Activated B cell treated with CpG ODN at 0.5 μM for 24 hours (primary cell): ENCODE measurements at places on chromosomes 1 and 21. TPM values are rescaled to one million over a fixed set of nuclear protein-coding genes. Genes with fewer than 3 reads are reported as not detected.

Gene SPRR5
- total RNA-seq, result not detected in 2 replicates

DNA sequence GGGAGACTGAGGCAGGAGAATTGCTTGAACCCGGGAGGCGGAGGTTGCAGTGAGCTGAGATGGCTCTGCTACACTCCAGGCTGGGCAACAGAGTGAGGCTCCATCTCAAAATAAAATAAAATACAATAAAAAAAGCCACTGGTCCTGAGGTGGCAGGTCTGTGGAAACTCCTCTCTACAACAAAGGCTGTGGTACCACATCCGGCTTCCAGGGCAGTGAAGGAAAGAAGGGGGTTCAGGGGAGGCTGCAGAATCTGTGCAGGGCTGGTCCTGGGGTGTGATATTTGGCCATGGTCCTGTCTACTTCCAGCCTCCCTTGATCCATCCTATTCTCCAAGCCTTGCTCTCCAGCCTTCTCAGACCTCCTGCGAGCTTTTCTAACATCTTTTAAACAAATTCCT is 731 bp upstream of the ZNF683 start:
- no peaks in the 10 kb centered on the region for H3K27me3 ChIP-seq
- peaks cover 38% of the 10 kb centered on the region for H3K4me1 ChIP-seq
- no peak for DNase-seq
- no peak overlapping the region for H3K4me3 ChIP-seq

DNA sequence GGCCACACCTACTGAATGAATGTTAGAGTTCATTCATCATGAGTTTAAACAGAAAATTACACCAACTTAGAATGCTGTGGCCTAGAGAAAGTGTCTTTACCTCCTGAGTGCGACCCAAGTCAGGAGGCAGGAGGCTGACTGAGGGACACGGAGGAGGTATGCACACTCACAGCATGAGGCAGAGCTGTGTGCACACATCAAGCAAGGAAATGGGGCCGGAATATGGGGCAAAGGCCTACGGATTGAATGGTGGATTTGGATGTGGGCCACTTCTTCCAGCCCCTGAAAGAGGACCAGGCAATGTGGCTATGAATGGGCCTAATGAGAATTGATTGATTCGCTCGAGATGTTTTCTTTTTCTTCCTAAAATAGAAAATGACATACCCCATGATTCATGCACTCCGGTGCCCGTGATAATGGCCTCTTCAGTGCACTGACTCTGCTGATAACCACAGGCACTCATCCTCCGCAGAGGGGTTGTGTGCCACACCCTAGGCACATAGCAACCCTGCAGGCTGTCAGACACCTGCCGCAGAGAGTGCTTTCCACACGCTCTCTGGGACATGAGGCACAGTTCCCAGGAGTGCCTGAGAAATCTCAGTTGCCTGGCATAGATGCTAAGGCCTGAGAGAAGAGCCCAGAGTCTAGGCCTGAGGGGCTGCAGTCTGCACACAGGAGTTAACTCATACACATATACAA is 155.5 kb downstream of the GLUL start:
- H3K27me3 ChIP-seq, result peaks cover 10% of the 10 kb centered on the region
- peaks cover 6% of the 10 kb centered on the region for H3K4me1 ChIP-seq
- no peak for DNase-seq

Gene TFF2
- total RNA-seq, result not detected in 2 replicates

Gene TSACC
- total RNA-seq, result 0.44 TPM in 1 of 2 replicates, not detected in the other

Gene TENT5C
- total RNA-seq, result 56.2 and 59.3 TPM in 2 replicates

Gene TRIM45
- total RNA-seq, result 0.76 and 1.5 TPM in 2 replicates

GRCh38 chr1:180617774-180618395 is 13.9 kb upstream of the XPR1 start:
- H3K4me3 ChIP-seq, result no peak overlapping the region
- no peaks in the 10 kb centered on the region for H3K36me3 ChIP-seq
- no peaks in the 10 kb centered on the region for H3K4me1 ChIP-seq
- DNase-seq, result no peak

- H3K36me3 ChIP-seq, result peaks cover 8% of the 10 kb centered on the region
- H3K27ac ChIP-seq, result peak overlapping the region; percentile 15
- H3K27me3 ChIP-seq, result no peaks in the 10 kb centered on the region
- no peak overlapping the region for H3K4me3 ChIP-seq
- no peak for DNase-seq
Measured at GRCh38 chr1:8676072-8676471, 141.4 kb downstream of the RERE start.

DNA sequence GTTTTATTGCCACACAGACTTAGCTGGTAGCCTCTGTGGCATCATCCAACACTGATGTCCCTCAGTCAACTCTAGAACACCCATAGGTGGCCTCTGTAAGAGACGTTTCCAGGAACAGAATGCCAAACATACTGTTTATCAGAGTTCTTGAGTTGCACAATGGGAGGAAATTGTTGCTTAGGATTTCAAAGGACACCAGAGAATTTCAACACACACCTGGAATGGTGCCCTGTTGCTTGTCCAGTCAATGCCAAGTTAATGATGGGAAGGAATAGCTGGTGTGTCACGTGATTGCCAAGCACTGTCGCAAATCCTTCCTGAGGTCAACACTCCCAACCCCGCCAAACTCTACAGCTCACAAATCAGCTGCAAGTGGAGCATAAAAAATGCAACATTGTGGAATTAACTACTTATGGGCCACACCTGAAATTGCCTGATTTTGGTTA is 28.6 kb upstream of the DUSP23 start:
- no peaks in the 10 kb centered on the region for H3K36me3 ChIP-seq
- H3K4me1 ChIP-seq, result no peaks in the 10 kb centered on the region
- H3K27ac ChIP-seq, result no peak overlapping the region

GRCh38 chr21:42392731-42393442 is 3.0 kb downstream of the TMPRSS3 start:
- H3K27me3 ChIP-seq, result peaks cover 7% of the 10 kb centered on the region
- DNase-seq, result no peak
- H3K4me1 ChIP-seq, result peaks cover 35% of the 10 kb centered on the region
- peak overlapping the region; percentile 22 for H3K4me3 ChIP-seq

- no peak for DNase-seq
- H3K36me3 ChIP-seq, result peaks cover 7% of the 10 kb centered on the region
- no peak overlapping the region for H3K27ac ChIP-seq
- H3K4me3 ChIP-seq, result peak overlapping the region; percentile 38
- peaks cover 37% of the 10 kb centered on the region for H3K4me1 ChIP-seq
Measured at GRCh38 chr1:52727956-52728656, 1.9 kb downstream of the ZYG11B start.

DNA sequence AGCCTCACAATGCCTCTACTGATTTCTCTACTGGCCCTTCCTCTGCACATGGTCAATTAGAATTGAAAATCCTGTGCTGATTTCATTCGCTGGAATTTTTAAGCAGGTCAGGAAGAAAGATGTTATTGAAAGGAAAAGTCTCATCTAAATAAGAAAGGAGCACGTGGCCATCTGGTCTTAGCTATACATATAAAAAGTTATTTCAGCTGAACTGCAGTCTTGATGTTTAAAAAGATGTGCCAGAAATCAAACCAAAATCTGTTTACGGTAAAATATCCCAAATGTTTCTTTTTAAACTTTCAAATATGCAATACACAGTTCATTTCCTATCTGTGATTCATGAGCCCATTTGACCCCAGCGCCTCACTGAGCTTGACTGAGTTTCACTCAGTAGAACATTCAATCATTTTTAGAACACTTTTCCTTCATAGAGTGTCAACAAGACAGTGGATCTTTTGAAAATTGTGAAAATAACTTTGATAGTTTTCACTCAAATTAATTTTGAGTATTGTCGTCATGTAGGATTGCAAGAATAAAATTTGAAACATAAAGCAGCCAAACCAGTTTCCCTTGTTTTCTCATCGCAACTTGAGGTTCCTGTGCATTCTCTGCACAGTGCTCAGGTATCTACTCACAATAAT is 293.6 kb downstream of the PTPRC start:
- H3K4me1 ChIP-seq, result peaks cover 45% of the 10 kb centered on the region
- DNase-seq, result no peak
- H3K27ac ChIP-seq, result peak overlapping the region; percentile 72
- peaks cover 3% of the 10 kb centered on the region for H3K36me3 ChIP-seq
- peaks cover 2% of the 10 kb centered on the region for H3K27me3 ChIP-seq

Gene ANGEL2
- total RNA-seq, result 54.1 and 63.3 TPM in 2 replicates

GRCh38 chr1:177934927-177935326 is 34.9 kb downstream of the SEC16B start:
- DNase-seq, result no peak
- H3K27ac ChIP-seq, result no peak overlapping the region
- H3K4me1 ChIP-seq, result no peaks in the 10 kb centered on the region
- no peaks in the 10 kb centered on the region for H3K27me3 ChIP-seq
- H3K36me3 ChIP-seq, result no peaks in the 10 kb centered on the region

GRCh38 chr1:45929257-45929687 is 125.9 kb downstream of the MAST2 start:
- no peak overlapping the region for H3K4me3 ChIP-seq
- H3K36me3 ChIP-seq, result no peaks in the 10 kb centered on the region
- H3K27ac ChIP-seq, result no peak overlapping the region
- peaks cover 23% of the 10 kb centered on the region for H3K4me1 ChIP-seq
- DNase-seq, result no peak

- H3K27ac ChIP-seq, result peak overlapping the region; percentile 89
- no peak for DNase-seq
- peaks cover 60% of the 10 kb centered on the region for H3K4me1 ChIP-seq
- peak overlapping the region; percentile 36 for H3K4me3 ChIP-seq
- no peaks in the 10 kb centered on the region for H3K27me3 ChIP-seq
Measured at GRCh38 chr1:160781914-160782689, 13.9 kb upstream of the LY9 start.

- peaks cover 21% of the 10 kb centered on the region for H3K4me1 ChIP-seq
- H3K36me3 ChIP-seq, result peaks cover 51% of the 10 kb centered on the region
- DNase-seq, result no peak
- no peak overlapping the region for H3K4me3 ChIP-seq
Measured at GRCh38 chr1:58788259-58788658, 4.4 kb upstream of the JUN start.

Gene LRRC8B
- 14.7 and 19.1 TPM in 2 replicates for total RNA-seq

Gene DTL
- total RNA-seq, result 4.2 and 5.0 TPM in 2 replicates

Gene GJB5
- not detected in 2 replicates for total RNA-seq

- H3K27me3 ChIP-seq, result no peaks in the 10 kb centered on the region
- no peak overlapping the region for H3K4me3 ChIP-seq
- H3K4me1 ChIP-seq, result peaks cover 10% of the 10 kb centered on the region
- H3K27ac ChIP-seq, result peak overlapping the region; percentile 37
- peaks cover 53% of the 10 kb centered on the region for H3K36me3 ChIP-seq
- no peak for DNase-seq
Measured at GRCh38 chr1:224266105-224266914, 63.7 kb downstream of the NVL start.

Gene RER1
- total RNA-seq, result 102 and 105 TPM in 2 replicates

DNA sequence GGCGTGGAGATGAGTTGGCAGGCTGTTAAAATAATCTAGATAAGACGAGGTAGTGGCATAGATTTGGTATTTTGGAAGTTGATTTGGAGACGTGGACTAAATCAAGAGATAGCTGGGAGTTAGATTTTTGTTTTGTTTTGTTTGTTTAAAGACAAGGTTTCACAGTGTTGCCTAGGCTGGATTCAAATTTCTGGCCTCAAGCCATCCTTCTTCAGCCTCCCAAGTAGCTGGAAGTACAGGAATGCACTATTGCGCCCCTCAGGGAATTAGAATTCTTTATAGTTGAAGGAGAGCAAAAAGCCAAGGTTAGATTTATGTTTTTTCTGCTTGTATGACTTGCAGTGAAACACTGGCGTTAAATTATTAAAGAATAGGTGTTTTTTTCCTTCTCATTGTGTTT is 22.3 kb upstream of the SNRPE start:
- no peaks in the 10 kb centered on the region for H3K4me1 ChIP-seq
- no peak overlapping the region for H3K4me3 ChIP-seq
- no peak overlapping the region for H3K27ac ChIP-seq
- no peak for DNase-seq
- peaks cover 86% of the 10 kb centered on the region for H3K36me3 ChIP-seq

Gene CHI3L1
- total RNA-seq, result 0.38 TPM in 1 of 2 replicates, not detected in the other

DNA sequence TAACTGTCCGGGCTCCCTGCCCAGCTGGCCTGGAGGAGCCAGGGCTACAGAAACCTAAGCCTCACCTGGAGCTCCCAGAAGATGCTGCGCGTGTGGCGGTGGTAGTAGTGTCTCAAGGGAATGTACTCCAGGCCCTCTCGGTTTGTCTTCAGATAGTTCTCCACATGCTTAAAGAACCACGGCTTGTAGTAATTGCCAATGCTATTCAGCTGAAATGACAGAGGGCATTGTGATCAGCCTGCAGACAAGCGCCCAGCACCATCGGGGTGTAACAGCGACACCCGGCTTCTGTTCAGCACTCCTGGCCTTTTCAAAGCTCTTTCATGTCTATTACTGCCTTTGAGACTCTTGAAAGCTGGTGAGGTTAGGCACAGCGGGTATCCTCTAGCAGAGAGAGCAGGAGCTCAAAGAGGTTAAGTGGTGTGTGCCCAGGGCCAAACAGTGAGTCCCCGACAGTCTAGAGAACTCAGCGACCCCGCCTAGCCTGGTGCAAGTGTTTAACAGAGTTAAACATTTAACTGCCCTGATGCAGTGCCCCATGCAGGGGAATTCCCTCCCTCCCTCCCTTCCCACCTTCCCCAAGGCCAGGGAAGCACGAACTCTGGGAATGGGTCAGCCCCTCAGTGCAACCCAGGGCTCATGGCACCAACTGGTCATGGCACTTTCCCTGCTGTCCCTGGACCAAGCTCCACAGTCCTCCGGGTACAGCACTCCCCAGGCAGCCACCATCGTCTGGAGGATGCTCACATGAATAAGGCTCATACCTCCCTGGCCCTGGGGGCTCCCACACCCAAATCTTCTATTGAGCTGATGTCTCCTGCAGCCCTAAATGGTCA is 21.5 kb downstream of the DHCR24 start:
- no peak overlapping the region for H3K27ac ChIP-seq
- peaks cover 6% of the 10 kb centered on the region for H3K4me1 ChIP-seq
- no peaks in the 10 kb centered on the region for H3K27me3 ChIP-seq
- H3K4me3 ChIP-seq, result no peak overlapping the region

Gene SLC44A5
- 0.59 and 0.69 TPM in 2 replicates for total RNA-seq

Gene SH3BGR
- total RNA-seq, result 0.33 and 1.2 TPM in 2 replicates

Gene C1orf141
- not detected in 2 replicates for total RNA-seq

Gene FNDC7
- not detected in 2 replicates for total RNA-seq

- no peaks in the 10 kb centered on the region for H3K36me3 ChIP-seq
- H3K27ac ChIP-seq, result no peak overlapping the region
- no peaks in the 10 kb centered on the region for H3K4me1 ChIP-seq
- no peak overlapping the region for H3K4me3 ChIP-seq
Measured at GRCh38 chr1:5973771-5974170, 18.5 kb downstream of the NPHP4 start.

GRCh38 chr1:77188770-77189169 is 30.5 kb downstream of the PIGK start:
- H3K27me3 ChIP-seq, result no peaks in the 10 kb centered on the region
- peaks cover 25% of the 10 kb centered on the region for H3K36me3 ChIP-seq
- H3K4me3 ChIP-seq, result no peak overlapping the region
- peaks cover 7% of the 10 kb centered on the region for H3K4me1 ChIP-seq
- DNase-seq, result no peak

DNA sequence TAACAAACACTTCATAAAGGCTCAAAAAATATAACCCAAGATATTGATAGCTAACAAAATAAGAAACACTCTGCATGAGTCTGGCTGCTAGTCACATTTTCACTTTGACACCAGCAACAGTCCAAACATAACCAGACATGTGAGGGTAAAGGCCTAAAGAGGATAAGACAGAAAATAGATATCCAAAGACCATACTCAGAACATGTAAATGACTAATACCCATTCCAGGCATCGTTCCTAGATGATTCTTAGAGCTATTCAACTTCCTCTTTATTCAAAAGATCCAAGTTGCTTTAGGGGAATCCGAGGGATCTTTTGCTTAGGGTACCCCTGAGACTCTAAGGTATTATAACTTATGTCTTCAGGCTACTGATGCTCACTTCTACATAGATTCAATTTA is 5.1 kb downstream of the COL24A1 start:
- peaks cover 19% of the 10 kb centered on the region for H3K27me3 ChIP-seq
- no peak for DNase-seq
- no peak overlapping the region for H3K4me3 ChIP-seq
- peaks cover 6% of the 10 kb centered on the region for H3K4me1 ChIP-seq
- H3K27ac ChIP-seq, result no peak overlapping the region
